Naive thymus-derived CD8-positive, alpha-beta T cell (primary cell): ENCODE measurements at places on chromosomes 2 and 18. TPM values are rescaled to one million over a fixed set of nuclear protein-coding genes. Genes with fewer than 3 reads are reported as not detected.

SLC5A7 gene
- not detected for total RNA-seq

ABHD1 gene
- 2.7 TPM for total RNA-seq

OR6B2 gene
- total RNA-seq = not detected

PLEKHH2 gene
- total RNA-seq = 5.7 TPM

RAPGEF4 gene
- 1.8 TPM for total RNA-seq

NEURL3 gene
- 0.39 TPM for total RNA-seq

REG3G gene
- total RNA-seq = not detected

GRCh38 chr2:136378712-136379595 lies 261.0 kb upstream of the CXCR4 start:
- DNase-seq = peak; percentile 86

DNA sequence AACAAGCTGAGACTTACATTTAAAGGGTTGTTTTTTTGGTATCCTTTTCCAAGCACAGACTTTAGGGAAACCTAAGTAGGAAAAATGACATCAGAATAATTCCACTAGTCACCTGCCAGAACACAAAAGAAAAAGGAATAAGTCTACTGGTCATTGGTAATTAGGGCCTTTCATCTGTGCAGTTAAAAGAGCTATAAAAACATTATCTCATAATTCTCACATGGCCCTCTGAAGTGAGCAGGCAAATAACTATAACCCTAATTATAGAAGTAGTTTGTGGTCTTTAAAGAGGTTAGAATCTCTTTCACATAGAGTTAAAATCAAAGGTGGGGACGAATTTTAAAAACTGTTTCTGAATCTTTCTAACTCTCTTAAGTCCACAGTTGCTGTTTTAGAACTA lies 111.1 kb upstream of the B3GNT2 start:
- no peak for DNase-seq

GRCh38 chr2:127675331-127676261 lies at the start of gene LIMS2:
Gene LIMS2, minus strand, starts transcription at chr2:127675530. Its CDS starts 506 bp downstream, at chr2:127675024.
- DNase-seq = no peak

DNA sequence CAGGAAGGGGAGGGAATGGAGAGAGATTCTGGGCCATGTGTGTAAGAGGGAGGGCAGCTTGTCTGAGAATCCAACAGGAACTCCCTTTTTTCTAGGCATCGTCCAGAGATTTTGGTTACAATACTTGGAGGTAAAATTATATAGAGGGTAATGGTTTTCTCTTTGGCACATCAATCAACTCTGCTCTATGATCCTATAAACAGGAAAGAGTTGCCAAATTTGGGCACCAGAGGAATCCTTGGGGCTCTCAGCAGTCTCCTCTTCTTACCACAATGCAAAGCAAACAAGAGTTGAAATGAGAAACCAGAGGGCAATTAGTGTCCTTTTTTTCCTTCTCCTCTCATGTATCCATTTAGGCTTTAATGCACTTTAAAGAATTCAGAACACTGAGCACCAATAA lies 243.4 kb downstream of the SLC8A1 start:
- no peak for DNase-seq

DNA sequence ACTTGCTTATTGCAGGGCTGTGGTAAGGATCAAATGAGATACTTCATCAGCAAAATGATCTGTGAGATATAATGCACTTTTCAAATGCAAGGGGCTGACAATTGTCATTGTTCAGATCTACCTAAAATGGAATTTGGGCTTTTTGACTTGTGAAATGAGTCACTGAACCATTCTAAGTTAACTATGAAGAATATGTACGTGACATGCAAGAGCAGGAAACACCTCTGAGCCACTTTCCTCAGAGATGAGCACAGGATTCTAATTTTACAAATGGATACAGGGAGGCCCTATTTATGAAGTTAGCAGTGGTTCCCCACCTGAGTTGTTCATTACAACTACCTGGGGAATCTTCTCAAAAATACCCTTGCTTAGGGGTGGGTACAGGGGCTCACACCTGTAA lies 26.7 kb downstream of the CTLA4 start:
- DNase-seq = no peak

GRCh38 chr2:143571747-143572146 lies 442.5 kb downstream of the ARHGAP15 start:
- DNase-seq = no peak

- DNase-seq = no peak
These were observed 731.4 kb downstream of the NR4A2 start for GRCh38 chr2:155600914-155601760.

- no peak for DNase-seq
These were observed 9.1 kb upstream of the GPD2 start for GRCh38 chr2:156427074-156427473.

DNA sequence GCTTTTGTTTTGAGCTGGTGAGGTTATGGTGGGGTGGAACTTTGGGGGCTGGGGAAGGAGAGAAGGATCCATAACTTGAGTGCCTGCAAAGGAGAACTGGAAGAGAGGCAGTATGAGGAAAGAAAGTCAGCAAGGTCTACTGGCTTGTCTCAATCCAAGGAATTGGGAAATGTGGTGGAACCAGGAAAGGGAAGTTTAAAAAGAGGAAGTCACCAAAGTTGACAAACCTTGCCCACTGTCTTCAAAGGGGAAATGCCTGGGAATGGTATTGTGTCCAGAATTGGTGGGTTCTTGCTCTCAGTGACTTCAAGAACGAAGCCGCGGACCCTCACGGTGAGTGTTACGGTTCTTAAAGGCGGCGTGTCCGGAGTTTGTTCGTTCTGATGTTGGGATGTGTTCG lies 304.1 kb upstream of the FAM98A start:
- no peak for DNase-seq

- DNase-seq = no peak
These were observed 37.5 kb downstream of the FASTKD2 start for GRCh38 chr2:206802654-206803514.

DNA sequence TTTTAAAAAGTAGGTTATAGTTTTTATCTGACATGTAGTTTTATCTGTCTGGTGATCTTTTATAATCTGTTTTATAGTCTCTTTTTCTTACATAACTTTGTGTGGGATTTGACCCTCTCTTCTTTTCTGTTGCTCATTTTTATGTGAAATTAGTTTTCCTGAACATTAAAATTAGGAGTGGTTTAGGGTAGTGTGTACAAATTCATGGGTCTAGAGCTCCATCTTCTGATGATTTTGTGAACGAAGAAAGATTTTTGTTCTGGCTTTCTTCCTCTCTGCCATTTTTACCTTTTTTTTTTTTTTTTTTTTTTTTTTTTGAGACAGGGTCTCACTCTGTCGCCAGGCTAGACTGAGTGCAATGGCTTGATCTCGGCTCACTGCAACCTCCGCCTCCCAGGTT lies 46.6 kb downstream of the SLC30A6 start:
- no peak for DNase-seq

DNA sequence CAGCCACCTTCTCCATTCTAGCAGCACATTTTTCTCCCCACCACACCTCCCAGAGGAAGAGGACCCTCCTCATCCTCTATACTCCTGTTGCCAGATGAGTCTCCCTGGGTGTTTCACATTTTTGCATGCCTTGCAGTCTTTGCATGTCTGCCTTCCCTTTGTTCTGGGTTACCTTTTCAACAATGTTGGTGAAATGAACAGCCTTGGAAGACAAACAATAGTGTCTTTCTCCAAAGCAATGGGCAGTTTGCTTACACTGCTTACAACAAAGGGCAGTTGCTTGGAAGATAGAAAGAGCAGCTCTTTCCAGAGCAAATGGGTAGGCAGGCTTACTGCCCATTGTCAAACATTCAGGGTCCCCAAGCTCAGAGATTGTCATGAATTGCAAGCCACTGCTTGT lies 14.5 kb upstream of the SEH1L start:
- DNase-seq = no peak

- DNase-seq = no peak
These were observed 577.1 kb upstream of the KLHL29 start for GRCh38 chr2:22807872-22808271.

- DNase-seq = no peak
These were observed 53.5 kb upstream of the SMAD2 start for GRCh38 chr18:47983946-47984345.

- DNase-seq = no peak
These were observed 90.2 kb downstream of the FAM161A start for GRCh38 chr2:61763605-61764034.

- peak; percentile 22 for DNase-seq
These were observed 764 bp downstream of the MBD2 start for GRCh38 chr18:54223568-54224241.

- no peak for DNase-seq
These were observed 6.5 kb downstream of the PLEK start for GRCh38 chr2:68371581-68371980.

GRCh38 chr2:128473175-128474035 lies 154.7 kb upstream of the HS6ST1 start:
- no peak for DNase-seq

DNA sequence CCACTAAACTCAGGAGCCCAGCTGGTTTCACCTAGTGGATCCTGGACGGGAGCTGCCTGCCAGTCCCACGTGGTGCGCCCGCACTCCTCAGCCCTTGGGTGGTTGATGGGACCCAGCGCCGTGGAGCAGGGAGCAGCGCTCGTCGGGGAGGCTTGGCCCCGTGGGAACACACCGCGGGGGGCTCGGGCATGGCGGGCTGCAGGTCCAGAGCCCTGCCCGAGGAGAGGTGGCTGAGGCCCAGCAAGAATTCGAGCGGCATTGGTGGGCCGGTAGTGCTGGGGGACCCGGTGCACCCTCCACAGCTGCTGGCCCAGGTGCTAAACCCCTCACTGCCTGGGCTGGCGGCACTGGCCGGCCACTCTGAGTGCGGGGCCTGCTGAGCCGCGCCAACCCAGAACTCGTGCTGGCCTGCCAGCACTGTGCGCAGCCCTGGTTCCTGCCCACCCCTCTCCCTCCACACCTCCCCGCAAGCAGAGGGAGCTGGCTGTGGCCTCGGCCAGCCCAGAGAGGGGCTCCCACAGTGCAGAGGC lies 137.3 kb downstream of the TRIB2 start:
- no peak for DNase-seq

GRCh38 chr2:41400088-41400665 lies 647.6 kb upstream of the PKDCC start:
- no peak for DNase-seq

- no peak for DNase-seq
These were observed 188.9 kb upstream of the ITGA4 start for GRCh38 chr2:181268174-181268867.

DNA sequence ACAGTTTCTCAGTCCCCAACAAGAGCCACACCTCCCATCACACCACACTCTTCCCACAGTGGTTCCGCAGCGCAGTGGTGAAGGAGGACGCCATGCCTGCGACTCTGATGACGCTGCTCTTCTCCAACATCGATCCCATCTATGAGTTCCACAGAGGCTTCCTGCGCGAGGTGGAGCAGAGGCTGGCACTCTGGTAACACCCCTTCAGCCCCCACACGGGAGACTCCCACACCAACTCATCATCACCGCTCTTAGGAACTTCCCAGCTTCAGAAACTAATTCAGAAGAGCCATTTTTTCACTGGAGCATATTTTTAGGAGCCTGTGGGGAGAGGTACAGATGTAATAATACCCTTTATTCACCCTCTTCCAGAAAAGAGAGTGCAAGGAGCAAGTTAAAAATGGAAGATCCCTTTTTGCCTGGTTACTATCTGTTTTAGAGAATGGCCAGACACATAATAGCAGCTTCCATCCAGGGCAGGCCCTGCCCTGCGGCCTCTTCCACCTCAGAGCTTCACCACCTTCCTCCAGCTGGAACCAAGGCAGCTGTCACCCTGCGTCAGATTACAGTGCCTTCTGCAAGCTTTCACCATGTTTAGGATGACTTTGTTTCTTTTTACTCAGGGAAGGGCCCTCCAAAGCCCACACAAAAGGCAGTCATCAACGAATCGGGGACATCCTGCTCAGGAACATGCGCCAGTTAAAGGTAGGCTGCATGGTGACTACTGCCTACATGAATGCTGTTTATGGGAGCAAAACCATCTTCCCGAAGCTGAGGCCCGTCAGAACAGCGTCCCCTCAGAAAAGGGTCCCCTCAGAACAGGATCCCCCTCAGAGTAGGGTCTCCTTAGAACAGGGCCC lies 44.9 kb downstream of the STK25 start:
- DNase-seq = no peak
